GM12878 (cell line): ENCODE measurements at places on chromosomes 3 and 15. TPM values are rescaled to one million over a fixed set of nuclear protein-coding genes. Genes with fewer than 3 reads are reported as not detected.

DNA sequence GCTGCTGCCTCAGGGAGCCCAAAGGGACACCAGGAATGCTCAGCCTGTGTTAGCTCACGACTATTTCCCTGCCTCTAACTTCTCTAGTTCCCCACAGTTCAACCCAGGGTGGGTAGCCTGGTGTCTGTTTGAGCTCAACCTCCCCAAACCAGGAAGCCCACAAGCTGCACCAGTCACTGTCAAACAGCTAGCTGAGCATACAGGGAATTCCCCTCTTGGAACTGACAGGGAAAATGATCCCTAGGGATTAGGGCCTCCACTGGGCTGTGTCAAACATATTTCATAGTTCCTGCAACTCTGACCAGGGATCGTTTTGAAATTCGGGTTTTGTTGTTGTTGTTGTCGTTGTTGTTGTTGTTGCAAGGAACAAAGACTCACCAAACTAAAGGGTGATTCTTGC, 147.1 kb upstream of the ICE2 start:
- H3K27ac ChIP-seq: no peak overlapping the region
- H3K4me3 ChIP-seq: no peak overlapping the region
- no peaks in the 10 kb centered on the region for H3K36me3 ChIP-seq
- H3K4me1 ChIP-seq: no peaks in the 10 kb centered on the region
- no peaks in the 10 kb centered on the region for H3K27me3 ChIP-seq
- DNase-seq: no peak

GRCh38 chr15:62119227-62119864, 45.7 kb downstream of the C2CD4B start:
- no peak overlapping the region for H3K4me3 ChIP-seq
- H3K27me3 ChIP-seq: no peaks in the 10 kb centered on the region
- H3K36me3 ChIP-seq: no peaks in the 10 kb centered on the region
- H3K4me1 ChIP-seq: no peaks in the 10 kb centered on the region
- no peak for DNase-seq
- H3K27ac ChIP-seq: no peak overlapping the region

DNA sequence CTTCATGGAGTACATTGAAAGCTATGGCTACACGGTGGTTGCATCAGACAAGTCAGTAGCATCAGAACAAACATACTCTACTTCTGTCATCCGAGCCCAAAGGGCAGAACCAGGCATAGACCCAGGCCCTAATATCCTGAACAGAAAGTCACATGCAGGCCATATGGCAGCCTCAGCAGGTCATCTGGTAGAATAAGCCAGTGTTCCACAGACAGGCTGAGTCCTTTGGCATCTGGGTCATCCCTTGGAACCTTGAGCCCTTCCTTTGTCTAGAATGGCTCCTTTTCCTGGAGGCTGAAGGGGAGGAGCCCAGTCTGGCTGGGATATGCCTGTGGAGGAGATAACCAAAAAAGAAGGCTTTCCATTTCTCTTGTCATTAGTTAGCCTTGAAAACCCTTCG, 29.2 kb downstream of the SEMA6D start:
- H3K4me1 ChIP-seq: no peaks in the 10 kb centered on the region
- H3K27ac ChIP-seq: no peak overlapping the region
- DNase-seq: no peak
- no peaks in the 10 kb centered on the region for H3K36me3 ChIP-seq

The PLA2G4E gene
- total RNA-seq: 0.05 and 0.11 TPM in 2 replicates

The NOX5 gene
- total RNA-seq: not detected in 2 replicates

GRCh38 chr3:62065985-62066693, 307.2 kb downstream of the FEZF2 start:
- no peaks in the 10 kb centered on the region for H3K36me3 ChIP-seq
- no peaks in the 10 kb centered on the region for H3K27me3 ChIP-seq
- H3K4me1 ChIP-seq: no peaks in the 10 kb centered on the region
- H3K4me3 ChIP-seq: no peak overlapping the region
- no peak for DNase-seq
- H3K27ac ChIP-seq: no peak overlapping the region

GRCh38 chr3:22373182-22373581, 622.2 kb upstream of the ZNF385D start:
- H3K27ac ChIP-seq: no peak overlapping the region
- no peaks in the 10 kb centered on the region for H3K36me3 ChIP-seq
- H3K4me1 ChIP-seq: no peaks in the 10 kb centered on the region
- no peak overlapping the region for H3K4me3 ChIP-seq
- H3K27me3 ChIP-seq: peaks cover 8% of the 10 kb centered on the region; the same call in 1 of the 2 replicates

- no peak overlapping the region for H3K4me3 ChIP-seq
- no peak overlapping the region for H3K27ac ChIP-seq
- no peaks in the 10 kb centered on the region for H3K27me3 ChIP-seq
Measured at GRCh38 chr15:59174835-59175831, 31.5 kb upstream of the LDHAL6B start.

DNA sequence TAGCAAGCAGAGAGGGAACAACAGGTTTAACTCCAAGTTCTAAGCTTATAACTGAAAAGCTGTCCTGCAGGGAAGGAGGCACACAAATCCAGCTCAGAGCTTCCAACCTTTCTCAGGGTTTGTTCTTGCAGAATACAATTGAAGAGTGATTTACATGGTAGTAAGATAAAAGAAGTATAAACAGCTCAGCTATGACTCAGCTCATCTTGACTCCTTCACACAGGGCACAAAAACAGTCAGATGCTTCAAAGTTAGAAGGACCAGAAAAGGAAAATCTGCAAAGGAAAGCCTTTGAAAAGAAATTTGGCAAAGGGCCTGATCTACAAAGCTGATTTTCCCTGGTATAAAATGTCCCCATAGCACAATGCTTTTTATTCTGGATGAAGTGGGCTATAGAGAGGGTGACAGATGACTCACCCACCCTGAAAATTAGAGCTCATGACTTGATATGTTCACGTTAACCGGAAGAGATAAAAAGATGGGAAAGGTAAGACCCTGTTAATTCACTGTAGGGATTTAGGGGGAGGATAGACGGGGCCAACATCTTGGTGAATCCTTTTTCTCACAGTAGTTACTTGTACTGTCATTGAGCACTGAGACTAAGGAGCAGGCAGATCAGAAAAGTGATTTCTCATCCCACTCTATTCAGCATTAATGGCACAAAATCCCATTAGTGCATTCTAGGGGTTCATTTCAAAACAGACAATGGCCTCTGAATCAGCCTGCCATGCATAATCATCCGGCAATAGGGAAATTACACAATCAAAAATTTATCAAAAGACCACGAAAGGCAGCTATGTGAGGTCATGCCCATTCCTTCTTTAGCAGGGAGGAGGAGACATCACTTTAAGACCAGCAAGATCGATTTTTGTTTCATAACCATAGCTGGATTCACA, 143.5 kb downstream of the GAP43 start:
- no peak overlapping the region for H3K4me3 ChIP-seq
- no peaks in the 10 kb centered on the region for H3K4me1 ChIP-seq
- peaks cover 2% of the 10 kb centered on the region for H3K27me3 ChIP-seq
- DNase-seq: no peak
- no peaks in the 10 kb centered on the region for H3K36me3 ChIP-seq

DNA sequence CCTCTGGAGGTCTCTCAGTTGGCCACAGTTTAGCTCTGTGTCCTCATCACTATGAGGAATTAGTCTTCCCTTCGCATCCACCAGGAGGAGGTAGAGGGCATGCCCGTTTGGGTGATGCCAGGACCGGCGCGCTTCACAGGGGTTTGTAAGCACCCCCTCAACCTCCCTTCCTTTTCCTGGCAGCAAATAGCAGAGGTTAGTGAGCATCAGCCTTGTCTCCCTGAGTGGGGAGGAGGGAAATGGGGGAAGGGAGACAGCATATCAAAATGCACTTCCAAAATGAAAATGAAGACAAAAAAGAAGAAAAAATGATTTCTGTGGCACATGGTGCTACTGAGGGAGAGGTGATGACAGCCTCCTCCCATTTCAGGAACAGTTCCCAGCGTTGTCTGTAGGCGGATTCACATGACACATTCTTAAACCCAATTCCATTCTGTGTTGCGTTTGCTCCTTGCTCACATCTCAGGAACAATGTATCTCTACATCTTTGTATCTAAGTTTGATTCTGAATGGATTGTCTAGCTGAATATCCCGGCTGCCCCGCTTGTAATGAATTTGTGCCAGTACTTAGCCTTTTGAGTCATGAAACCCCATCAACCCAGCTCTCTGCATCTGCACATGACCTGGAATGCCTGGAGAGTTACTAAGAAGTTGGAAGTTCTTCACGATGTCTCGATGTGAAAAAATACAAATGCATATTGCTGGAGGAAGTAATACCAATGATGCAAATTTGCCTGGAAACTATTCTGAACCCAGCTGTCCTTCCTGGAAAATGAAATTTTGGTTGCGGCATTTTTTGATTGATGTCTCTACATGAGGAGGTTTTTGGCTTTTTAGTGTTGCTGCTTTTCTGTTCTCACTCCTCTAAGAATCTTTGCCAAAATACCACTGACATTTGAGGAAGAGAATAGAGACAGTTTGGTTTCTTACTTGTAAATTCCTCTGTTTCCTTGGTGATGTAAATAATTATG, 45.2 kb downstream of the TYRO3 start:
- no peaks in the 10 kb centered on the region for H3K27me3 ChIP-seq
- no peaks in the 10 kb centered on the region for H3K36me3 ChIP-seq
- no peak overlapping the region for H3K27ac ChIP-seq
- no peak overlapping the region for H3K4me3 ChIP-seq
- no peaks in the 10 kb centered on the region for H3K4me1 ChIP-seq

GRCh38 chr3:41580274-41580959, 381.1 kb downstream of the CTNNB1 start:
- H3K27me3 ChIP-seq: no peaks in the 10 kb centered on the region
- no peak for DNase-seq
- H3K4me1 ChIP-seq: peaks cover 9% of the 10 kb centered on the region
- H3K27ac ChIP-seq: no peak overlapping the region

The ZWILCH gene
- total RNA-seq: 24.8 and 28.0 TPM in 2 replicates

GRCh38 chr15:69474846-69475455, 22.3 kb downstream of the RPLP1 start:
- DNase-seq: no peak
- no peaks in the 10 kb centered on the region for H3K27me3 ChIP-seq
- H3K27ac ChIP-seq: no peak overlapping the region
- no peaks in the 10 kb centered on the region for H3K4me1 ChIP-seq
- no peak overlapping the region for H3K4me3 ChIP-seq
- H3K36me3 ChIP-seq: no peaks in the 10 kb centered on the region

DNA sequence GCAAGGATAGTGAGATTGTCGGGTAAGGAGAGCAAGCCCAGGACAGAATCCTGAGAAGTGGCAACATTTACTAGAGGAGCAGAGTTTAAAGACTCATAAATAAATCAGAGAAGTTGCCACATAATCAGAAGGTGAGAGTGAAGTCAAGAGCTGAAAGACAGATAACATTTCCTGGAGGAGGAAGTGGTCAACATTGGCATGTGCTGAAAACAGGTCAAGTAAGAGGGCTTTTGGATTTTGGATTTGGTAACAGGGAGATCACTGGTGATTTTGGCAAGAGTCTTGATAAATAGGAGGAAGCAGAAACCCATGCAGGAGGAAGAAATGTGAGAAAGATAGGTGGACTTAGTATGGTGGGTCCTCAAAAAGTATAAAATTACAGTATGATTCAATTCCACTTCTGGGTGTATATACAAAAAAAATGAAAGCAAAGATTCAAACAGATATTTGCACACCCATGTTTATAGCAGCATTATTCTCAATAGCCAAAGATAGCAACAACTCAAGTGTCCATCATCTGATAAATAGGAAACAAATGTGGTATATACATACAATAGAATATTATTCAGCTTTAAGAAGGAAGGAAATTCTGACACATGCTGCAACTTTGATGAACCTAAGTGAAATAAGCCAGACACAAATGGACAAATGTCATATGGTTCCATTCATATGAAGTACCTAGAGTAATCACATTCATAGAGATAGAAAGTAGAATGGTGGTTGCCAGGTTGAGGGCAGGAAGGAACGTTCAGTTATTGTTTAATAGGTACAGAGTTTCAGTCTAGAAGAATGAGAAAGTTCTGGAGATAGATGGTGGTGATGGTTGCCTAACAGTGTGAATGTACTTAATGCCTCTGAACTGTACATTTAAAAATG, 27.3 kb upstream of the MBNL1 start:
- H3K27ac ChIP-seq: peak overlapping the region; percentile 91
- H3K4me1 ChIP-seq: peaks cover 27% of the 10 kb centered on the region
- no peak overlapping the region for H3K4me3 ChIP-seq
- no peak for DNase-seq
- no peaks in the 10 kb centered on the region for H3K27me3 ChIP-seq

DNA sequence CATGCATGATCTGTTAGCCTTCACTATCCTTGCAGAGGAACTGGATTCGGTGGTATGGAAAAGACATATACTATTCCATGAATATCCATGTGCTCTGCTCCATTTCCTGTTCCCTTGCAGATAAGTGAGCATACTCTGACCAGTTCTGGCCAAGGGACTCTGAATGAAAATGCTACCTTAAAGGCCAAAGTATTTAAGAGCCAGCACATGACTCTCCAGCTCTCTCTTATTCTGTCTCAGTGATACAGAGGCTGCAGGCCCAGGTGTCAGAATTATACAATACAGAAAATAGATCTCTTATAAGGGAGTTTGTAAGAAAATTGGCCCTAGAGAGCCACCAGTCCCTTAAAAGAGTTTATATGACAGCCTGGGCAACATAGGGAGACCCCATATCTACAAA, 779.7 kb upstream of the CFAP20DC start:
- no peak for DNase-seq
- H3K36me3 ChIP-seq: no peaks in the 10 kb centered on the region
- H3K27ac ChIP-seq: no peak overlapping the region
- H3K4me1 ChIP-seq: no peaks in the 10 kb centered on the region
- H3K4me3 ChIP-seq: no peak overlapping the region
- H3K27me3 ChIP-seq: no peaks in the 10 kb centered on the region

The ZNF80 gene
- not detected in 2 replicates for total RNA-seq

The TMEM207 gene
- total RNA-seq: not detected in 2 replicates

The INSYN1 gene
- total RNA-seq: not detected in 2 replicates

- peaks cover 5% of the 10 kb centered on the region for H3K36me3 ChIP-seq
- no peak for DNase-seq
- H3K27me3 ChIP-seq: no peaks in the 10 kb centered on the region
- peaks cover 13% of the 10 kb centered on the region for H3K4me1 ChIP-seq
- peak overlapping the region; percentile 33; the same call in 1 of the 2 replicates for H3K27ac ChIP-seq
Measured at GRCh38 chr3:122057671-122058070, 2.5 kb downstream of the CD86 start.

DNA sequence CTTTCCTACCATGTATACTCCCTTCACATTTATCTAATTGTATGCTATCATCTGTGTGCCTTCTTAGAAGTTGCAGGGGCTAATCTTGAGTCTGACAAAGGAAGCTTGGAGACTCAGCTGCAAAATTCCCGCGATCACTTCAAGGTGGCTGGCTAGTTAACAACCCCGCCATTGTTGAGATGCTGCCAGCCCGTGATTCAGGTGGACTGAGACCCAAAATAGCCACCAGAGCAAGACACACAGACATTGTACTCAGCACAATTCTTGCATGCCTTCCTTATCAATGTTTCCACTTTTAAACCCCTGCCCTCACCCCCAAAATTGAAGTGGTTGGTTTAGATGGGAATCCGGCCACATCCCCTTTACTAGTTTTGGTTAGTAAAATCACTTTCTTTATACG, 225.8 kb upstream of the ZNF717 start:
- no peaks in the 10 kb centered on the region for H3K36me3 ChIP-seq
- no peak overlapping the region for H3K4me3 ChIP-seq
- DNase-seq: no peak
- no peaks in the 10 kb centered on the region for H3K4me1 ChIP-seq
- H3K27me3 ChIP-seq: no peaks in the 10 kb centered on the region
- H3K27ac ChIP-seq: no peak overlapping the region
